Astrocyte of the hippocampus (primary cell): ENCODE measurements at places on chromosomes 1 and 21.

DNA sequence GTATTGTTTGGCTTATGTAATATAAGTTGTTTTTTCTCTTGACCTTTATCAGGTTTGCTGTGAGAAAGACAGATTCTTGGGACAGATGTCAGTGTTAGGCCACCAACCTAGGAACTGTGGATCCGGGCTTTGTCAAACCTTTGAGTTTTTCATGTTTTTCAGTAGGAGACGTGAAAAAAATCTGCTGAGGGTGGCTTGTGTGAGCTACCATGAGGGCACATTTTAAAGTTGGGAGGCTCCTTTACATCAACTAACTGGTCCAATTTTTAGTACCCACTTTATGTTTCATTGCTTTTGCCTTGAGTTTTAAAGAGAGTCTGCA is 801 bp downstream of the RPS6KC1 start:
- no peak for DNase-seq

DNA sequence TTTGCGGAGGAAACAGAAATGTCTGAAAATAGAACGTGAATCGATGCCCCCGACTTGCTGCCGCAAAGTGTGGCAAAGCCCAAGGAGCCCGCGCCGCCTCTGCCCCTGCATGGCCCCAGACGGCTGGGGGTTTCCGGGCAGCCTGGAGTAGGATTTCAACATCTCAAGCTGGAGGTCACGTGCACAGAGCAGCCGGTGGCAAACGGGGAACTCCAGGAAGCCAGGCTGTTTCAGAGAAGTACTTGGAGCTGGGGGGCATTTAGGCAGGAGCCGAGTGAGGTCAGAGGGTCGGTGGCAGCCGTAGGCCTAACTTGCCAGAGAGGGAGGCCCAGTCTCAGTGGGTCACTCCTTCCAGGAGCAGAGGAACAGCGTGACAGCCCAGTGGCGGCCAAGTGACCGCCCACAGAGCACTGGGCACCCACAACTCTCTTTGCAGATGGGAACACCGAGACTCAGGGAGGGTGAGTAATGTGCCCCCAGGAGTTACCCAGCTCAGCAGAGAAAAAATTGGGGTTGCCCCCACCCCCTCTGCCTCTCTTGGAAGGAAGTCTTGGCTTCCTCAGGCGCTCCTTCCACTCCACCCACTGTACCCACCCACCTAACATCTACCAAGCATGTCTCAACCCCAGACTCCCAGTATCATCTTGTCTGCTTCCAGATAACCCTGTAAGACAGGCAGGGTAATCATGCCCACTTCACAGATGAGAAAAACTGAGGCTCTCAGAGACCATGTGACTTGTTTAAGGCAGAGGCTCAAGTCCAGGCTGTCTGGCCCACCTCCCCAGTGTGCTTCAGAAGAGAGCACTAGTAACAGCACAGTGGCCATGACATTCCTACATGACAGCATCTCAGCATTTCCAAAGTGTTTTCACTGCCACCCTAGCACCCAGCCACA is 179.4 kb downstream of the HIVEP3 start:
- no peak for DNase-seq

DNA sequence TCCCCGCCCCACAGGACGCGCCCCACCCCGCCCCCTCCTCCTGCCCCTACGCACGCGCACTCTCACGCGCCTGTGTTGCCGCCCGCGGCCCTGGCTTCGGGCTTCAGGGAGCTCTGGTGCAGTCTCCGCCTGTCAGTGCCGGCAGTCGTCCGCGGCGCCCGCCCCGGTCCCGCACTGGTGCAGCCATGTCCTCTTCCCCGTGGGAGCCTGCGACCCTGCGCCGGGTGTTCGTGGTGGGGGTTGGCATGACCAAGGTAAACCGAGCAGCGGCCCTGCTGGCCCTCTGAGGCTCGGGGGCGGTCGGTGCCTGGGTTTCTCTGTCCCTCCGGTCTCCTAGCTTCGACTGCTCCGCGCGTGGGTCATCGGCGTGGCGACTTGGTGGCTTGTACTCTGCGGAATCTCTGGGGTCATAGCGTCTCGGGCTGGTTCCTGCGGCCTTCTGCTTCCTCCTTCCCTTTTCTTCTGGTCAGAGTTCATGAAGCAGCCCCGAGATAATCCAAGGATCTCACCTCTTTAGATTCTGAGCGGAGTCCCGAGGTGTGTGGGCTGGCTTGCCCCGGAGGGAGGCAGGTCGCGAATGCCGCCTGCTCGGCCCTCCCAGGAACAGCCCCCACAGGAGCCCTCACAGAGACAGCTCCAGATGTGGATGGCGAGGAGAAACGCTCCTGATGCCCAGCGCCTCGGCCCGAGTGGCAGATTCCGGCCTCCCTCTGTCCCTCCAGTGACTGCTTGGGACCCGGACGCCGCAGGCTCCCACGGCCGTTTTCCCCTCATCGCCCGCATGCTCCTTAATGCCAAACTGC is at the start of gene SCP2:
Gene SCP2, plus strand, starts transcription at position 65 of the 803 bp plus-strand sequence. Its CDS starts 121 bp downstream, at position 186.
- peak; percentile 85 for DNase-seq

GRCh38 chr1:229204921-229205777 is 65.8 kb upstream of the RAB4A start:
- peak; percentile 54 for DNase-seq
